ENCODE measurements at places on chromosomes 12 and 14. TPM values are rescaled to one million over a fixed set of nuclear protein-coding genes. Genes with fewer than 3 reads are reported as not detected.

LRRC10 gene
- polyA plus RNA-seq = not detected

MANSC4 gene
- polyA plus RNA-seq = 0.44 TPM

DAO gene
- polyA plus RNA-seq = 0.75 TPM

GPR68 gene
- 1.9 TPM for polyA plus RNA-seq

RFX4 gene
- 0.26 TPM for polyA plus RNA-seq

PRICKLE1 gene
- polyA plus RNA-seq = 45.4 TPM

ITFG2 gene
- polyA plus RNA-seq = 62.0 TPM

- no peak for DNase-seq
Observed at GRCh38 chr12:34198924-34199323, 176.6 kb downstream of the ALG10 start.

- DNase-seq = no peak
Observed at GRCh38 chr14:77083082-77083481, 15.0 kb upstream of the CIPC start.

GRCh38 chr12:120761519-120761934 is 35.9 kb downstream of the ACADS start:
- peak; percentile 79 for DNase-seq

GRCh38 chr12:18141048-18141982 is 51.3 kb upstream of the RERGL start:
- DNase-seq = no peak

GRCh38 chr12:56034586-56035332 is 7.0 kb upstream of the RPS26 start:
- no peak for DNase-seq

- no peak for DNase-seq
Observed at GRCh38 chr14:53470351-53471043, 317.4 kb upstream of the DDHD1 start.

- no peak for DNase-seq
Observed at GRCh38 chr12:47753021-47754001, 5.4 kb downstream of the RAPGEF3 start.

- no peak for DNase-seq
Observed at GRCh38 chr12:14901228-14901562, 15.5 kb upstream of the MGP start.

- DNase-seq = no peak
Observed at GRCh38 chr14:29892327-29892726, 35.3 kb downstream of the PRKD1 start.

GRCh38 chr12:38905480-38906351 is at the start of gene CPNE8:
Gene CPNE8, minus strand, starts transcription at chr12:38905591. Its CDS starts 57 bp downstream, at chr12:38905534.
- DNase-seq = peak; percentile 25

DNA sequence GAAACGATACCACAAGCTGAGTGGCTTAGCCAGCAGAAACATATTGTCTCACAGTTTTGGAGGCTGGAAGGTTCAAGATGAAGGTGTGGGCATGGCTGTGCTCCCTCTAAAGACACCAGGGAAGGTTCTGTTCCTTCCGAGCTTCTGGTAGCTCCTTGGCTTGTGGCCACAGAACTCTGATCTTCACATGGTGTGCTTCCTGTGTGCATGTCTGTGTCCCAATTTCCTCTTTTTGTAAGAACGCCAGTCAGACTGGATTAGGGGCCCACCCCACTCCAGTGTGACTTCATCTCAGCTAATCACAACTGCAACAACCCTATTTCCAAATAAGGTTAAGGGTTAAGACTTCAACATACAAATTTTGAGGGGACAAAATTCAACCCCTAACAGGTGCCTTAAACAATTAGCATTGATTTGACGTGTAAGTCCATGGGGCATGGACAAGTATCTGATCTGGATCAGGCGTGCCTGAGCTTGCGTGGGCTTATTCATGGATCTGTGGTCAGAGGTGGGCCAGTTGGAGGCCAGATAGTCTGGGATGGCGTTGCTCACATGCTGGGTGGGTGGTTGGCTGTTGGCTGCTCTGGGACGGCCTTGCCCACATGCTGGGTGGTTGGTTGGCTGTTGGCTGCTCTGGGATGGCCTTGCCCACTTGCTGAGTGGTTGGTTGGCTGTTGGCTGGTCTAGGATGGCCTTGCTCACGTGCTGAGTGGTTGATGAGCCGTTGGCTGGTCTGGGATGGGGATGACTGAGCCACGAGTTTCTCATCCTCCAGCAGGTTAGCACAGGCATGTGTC is 88.5 kb downstream of the LGMN start:
- no peak for DNase-seq

DNA sequence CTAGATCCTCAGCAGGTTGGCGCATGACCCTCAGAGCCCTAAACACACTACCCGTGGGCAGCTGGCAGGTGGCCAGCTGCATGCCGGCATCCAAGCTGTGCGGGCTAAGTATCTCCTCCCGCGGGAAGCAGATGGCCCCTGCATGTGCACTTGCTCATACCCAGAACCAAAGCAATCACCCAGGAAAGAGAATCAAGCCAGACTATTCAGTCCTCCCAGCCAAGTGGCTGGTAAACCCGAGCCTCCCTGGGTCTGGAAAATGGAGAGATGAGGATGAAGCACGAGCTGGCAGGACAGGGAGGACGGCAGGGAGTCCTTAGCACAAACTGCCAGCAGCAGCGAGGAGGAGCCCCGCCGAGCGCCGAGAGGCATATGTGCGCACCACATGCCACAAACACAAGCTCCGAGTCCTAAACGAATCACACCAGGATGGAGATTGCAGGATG is 139.7 kb downstream of the RIMBP2 start:
- DNase-seq = no peak

- DNase-seq = no peak
Observed at GRCh38 chr12:120847814-120848213, 56.3 kb downstream of the SPPL3 start.
